Cardiac muscle cell (in vitro differentiated cells and primary cell): ENCODE measurements at places on chromosomes 12 and 14.
A peak's percentile ranks its signal among the peaks of the same experiment; 100 is the strongest.

GRCh38 chr14:60616461-60616959 lies 32.8 kb downstream of the SIX1 start:
- DNase-seq = no peak

DNA sequence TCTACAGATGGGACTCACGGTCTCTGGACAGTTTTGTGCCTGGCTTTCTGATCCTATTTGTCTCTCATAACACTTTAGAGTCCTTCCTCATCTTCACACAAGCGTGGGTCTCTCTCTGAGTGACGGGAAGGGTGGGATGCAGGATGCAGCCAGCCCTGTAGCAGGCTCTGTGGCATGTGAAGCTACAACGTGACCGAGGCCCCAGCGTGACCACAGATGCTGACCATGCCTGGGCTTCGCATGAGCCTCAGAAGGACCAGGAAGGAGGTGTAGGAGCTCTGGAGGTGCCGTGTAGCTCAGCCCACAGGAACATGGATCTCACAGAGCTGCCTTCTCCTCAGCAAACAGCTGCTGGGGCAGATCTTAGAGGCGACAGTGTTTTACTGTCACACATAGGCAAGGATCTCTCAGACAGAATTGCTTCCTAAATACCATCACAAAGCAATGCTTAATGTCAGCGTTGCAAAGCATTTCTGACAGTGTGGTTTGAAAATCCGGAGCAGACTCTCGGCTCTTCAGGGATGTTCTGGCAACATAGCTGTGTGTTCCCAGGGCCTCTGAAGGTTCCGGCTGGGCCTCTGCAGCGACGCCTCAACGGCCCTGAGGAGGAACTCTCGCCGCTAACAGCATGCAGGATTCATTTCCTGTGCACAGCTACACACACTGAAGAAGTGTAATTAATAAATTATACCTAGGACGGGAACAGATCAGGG lies 21.9 kb downstream of the ANKLE2 start:
- no peak for DNase-seq

- no peak for DNase-seq
Measured at GRCh38 chr14:85319998-85320630, 209.8 kb upstream of the FLRT2 start.

- no peak for DNase-seq
Measured at GRCh38 chr12:90619943-90620342, 335.0 kb downstream of the CCER1 start.

- DNase-seq = no peak
Measured at GRCh38 chr12:83664650-83665049, 977.9 kb downstream of the TMTC2 start.

GRCh38 chr12:28603801-28604200 lies 413.5 kb downstream of the CCDC91 start:
- no peak for DNase-seq

DNA sequence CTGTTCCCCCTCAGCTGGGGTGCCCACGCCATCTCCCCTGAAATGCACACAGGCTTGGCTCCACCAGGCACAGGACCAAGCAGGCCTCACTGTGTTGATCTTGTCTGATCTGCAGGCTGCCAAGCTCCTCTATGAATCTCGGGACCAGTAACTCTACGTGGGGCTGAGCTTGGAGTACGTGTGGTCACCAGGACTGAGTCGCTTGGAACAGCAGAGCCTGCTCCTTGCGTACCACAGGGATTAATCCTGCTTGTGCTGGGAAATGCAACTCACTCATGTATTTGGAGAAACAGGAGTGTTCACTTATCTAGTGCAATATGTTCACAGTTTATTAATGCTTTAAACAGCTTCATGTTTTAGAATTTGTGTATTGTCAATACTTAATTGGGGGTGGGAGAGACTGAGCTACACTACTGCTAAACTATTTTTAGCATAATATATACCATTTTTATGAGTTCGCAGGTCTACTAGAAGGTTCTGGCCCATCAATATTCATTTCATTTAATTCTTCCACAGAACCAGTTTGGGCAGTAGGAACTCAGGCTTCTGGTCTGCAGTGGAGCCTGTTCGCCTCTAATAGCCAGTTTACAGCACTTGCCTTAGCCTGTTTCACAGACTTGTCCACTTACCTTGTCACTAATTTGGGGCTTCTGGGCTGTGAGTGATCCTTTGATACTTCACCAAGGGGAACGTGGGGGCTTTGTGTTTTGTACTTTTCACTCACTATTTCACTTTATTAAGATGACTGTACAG lies 17.4 kb downstream of the ZFYVE21 start:
- no peak for DNase-seq

- DNase-seq = no peak
Measured at GRCh38 chr14:67748312-67748711, 46.6 kb downstream of the RDH12 start.

GRCh38 chr14:39417014-39417413 lies 15.2 kb downstream of the FBXO33 start:
- DNase-seq = peak; percentile 47
